ENCODE measurements at places on chromosomes 12 and 14. TPM values are rescaled to one million over a fixed set of nuclear protein-coding genes. Genes with fewer than 3 reads are reported as not detected.

GRCh38 chr12:118840399-118840798 is 140.9 kb upstream of the SRRM4 start:
- peak; percentile 76 for DNase-seq

GRCh38 chr12:3216726-3217682 is 139.8 kb downstream of the TSPAN9 start:
- no peak for DNase-seq

DNA sequence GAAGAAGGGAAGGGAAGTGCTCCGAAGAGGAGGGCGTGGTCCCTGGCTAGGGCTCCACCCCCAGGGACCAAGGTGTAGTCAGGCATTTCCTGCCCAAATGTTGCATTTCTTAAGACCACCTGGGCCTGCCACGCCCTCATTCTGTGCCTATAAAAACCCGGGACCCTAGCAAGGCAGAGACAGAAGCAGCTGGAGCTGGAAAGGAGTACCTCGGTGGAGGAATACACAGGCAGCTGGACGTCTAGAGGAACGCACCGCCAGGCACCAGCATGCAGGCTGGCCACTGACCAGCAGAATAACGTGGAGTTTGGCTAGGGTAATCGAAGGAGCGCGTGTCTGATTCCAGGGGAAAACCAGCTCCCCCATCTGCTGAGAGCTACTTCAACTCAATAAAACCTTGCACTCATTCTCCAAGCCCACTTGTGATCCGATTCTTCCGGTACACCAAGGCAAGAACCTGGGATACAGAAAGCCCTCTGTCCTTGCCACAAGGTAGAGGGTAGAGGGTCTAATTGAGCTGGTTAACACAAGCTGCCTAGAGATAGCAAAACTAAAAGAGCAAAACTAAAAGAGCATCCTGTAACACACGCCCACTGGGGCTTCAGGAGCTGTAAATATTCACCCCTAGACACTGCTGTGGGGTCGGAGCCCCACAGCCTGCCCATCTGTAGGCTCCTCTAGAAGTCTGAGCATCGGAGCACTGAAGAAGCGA is 21.0 kb downstream of the CFL2 start:
- peak; percentile 91 for DNase-seq

GRCh38 chr12:9751204-9752144 is 9.2 kb downstream of the CD69 start:
- DNase-seq, result peak; percentile 43

DNA sequence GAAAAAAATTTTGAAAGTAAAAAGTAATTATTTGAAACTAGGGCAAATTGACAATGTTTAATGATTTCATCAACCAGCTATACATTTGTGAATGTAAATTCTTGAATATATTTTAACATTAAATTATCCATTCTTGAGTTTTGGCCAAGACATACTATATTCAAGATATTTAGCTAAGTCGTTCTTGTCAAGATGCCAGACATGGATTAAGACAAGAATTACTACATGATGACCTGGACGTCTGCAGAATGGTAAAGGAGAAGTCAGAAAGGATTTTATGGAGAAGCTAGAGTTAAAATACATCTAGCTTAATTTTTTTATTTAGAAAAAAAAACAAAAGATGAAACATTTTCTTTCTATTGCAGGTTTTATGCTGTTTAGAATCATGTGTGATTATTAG is 255.8 kb downstream of the TMTC2 start:
- no peak for DNase-seq

DNA sequence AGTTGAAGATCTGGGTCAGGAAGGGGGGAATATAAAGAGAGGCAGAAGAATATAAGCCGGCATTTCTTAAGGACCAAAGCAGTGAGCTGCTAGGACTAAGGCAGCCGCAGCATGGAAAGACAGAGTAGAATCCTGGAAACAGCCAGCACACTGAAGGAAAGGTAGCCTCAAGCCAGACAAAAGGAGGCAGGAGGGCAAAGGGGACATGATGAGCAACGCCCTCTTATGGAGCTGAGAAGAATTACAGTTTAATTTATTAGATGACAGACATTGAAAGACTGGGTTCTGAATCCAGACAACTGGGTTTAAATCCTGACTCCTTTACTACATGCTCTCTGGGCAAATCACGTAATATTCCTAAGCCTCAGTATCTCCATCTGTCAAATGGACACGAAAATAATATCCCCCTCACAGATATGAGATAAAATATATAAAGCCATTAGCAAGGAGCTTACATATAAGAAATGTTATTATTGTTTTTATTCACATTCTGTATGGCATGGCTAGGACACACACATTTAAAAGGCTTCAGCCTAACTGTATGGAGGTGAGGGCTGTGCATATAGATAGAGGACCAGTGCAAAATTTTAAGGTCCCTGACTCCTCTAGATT is 8.1 kb upstream of the PCED1B start:
- DNase-seq, result peak; percentile 82

DNA sequence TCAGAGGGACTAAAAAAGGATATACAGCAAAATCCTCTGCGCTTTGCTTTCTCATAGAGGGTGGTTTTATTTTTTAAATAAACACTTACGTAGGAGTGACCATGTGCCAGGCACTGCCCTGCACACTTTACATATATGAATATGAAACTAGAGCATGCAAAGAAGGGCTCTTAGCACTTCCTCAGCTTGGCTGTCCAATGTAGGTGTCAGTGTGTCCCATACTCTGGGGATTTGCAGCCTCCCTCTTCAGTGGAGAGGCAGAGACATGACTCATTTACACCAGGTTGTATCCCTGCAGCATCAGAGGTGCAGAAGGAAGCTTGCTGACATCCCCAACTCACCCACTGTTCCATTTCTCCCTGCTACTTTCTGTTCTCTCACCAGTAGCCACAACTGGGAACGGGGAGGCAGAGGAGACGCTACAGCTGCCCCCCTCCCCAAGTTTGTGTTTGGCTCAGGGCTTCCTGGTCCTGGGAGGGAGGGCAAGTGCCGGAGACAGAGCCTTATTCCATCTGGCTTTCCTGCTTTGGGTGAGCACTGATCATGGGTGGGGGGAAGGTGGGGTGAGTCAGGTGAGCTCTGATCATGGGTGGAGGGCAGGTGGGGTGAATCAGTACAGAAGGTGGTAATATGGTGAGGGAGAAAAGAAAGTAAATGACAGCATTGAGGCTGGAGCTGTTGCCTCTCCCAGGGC is 4.9 kb upstream of the KRT5 start:
- no peak for DNase-seq

GRCh38 chr12:26514364-26514763 is 318.6 kb downstream of the ITPR2 start:
- no peak for DNase-seq

The USP44 gene
- 248 TPM for total RNA-seq

The KRR1 gene
- 37.4 TPM for total RNA-seq

The TC2N gene
- total RNA-seq, result 42.1 TPM

The SPIC gene
- not detected for total RNA-seq
